ENCODE measurements at places on chromosomes 2 and 18.

DNA sequence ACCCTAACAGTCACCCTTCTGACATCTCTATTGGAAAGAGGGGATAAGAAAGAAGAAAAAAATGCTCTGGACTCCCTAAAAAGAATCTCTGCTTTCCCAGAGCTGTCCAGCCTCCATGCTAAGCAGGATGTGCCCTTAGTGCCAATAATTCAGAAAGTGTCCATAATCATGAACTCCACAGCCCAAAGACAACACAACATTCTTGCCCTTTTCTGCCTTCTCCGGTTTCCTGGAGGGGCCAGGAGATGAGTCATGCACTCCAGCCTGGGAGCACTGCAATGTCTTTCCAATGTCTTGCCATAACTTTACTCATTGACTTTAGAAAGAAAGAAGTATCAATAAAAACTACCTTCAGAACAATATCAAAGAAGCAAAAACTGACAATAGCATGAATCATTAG is 44.0 kb downstream of the KLF7 start:
- H3K27ac ChIP-seq, result peak overlapping the region; percentile 88
- peaks cover 34% of the 10 kb centered on the region for H3K4me1 ChIP-seq
- no peaks in the 10 kb centered on the region for H3K27me3 ChIP-seq
- DNase-seq, result peak; percentile 60

- no peak overlapping the region for H3K4me3 ChIP-seq
- no peaks in the 10 kb centered on the region for H3K36me3 ChIP-seq
- H3K27ac ChIP-seq, result no peak overlapping the region
Observed at GRCh38 chr2:217178341-217178740, 318.5 kb upstream of the TNP1 start.

DNA sequence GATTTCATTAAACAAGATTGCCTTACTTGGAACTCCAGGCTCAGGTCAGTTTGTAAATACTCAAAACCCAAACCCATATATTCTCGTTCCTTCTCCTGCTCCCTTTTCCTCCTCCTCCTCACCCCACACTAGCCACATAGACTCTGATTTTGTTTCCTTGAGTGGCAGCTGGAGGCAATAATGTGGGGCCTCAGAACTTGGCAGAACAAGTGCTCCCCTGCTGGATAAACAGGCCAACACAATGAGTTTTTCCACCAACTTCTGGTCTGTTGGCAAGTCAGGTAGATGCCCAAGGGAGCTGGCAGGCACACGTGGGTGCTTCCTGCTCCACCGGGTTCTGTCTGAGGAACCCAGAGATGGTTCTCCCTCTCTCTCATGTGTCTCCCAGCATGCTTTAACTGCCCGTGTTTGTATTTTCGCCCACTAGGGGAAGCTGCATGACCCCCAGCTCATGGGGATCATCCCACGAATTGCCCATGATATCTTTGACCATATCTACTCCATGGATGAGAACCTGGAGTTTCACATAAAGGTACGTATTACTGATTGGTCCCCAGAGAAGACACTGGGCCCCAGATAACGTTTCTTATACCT is 61.9 kb downstream of the KIF5C start:
- H3K4me1 ChIP-seq, result no peaks in the 10 kb centered on the region
- H3K27me3 ChIP-seq, result no peaks in the 10 kb centered on the region
- no peak overlapping the region for H3K4me3 ChIP-seq
- H3K27ac ChIP-seq, result no peak overlapping the region

- no peaks in the 10 kb centered on the region for H3K36me3 ChIP-seq
- no peaks in the 10 kb centered on the region for H3K27me3 ChIP-seq
- H3K4me1 ChIP-seq, result peaks cover 4% of the 10 kb centered on the region
- H3K4me3 ChIP-seq, result no peak overlapping the region
- DNase-seq, result no peak
Observed at GRCh38 chr2:126843081-126843480, 55.6 kb upstream of the TEX51 start.

DNA sequence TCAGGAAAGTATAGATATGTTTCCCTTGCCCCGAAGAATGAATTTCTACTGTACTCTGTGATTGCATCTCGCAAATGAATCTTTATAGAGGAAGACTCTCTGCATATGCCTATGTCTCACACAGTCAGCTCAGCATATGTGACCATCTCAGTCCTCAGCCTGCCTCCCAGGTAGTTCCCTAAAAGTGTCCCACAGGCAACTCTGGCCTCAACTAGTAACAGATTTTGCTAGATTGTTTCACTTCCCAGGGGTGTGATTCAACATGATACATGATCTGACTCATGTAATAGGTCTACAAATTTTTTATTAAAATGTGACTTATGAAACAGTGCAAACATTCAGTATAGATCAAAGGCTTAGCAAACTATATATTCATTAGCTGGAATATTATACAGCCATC is 296.6 kb upstream of the CRIM1 start:
- no peak overlapping the region for H3K27ac ChIP-seq
- no peaks in the 10 kb centered on the region for H3K4me1 ChIP-seq
- no peak overlapping the region for H3K4me3 ChIP-seq

DNA sequence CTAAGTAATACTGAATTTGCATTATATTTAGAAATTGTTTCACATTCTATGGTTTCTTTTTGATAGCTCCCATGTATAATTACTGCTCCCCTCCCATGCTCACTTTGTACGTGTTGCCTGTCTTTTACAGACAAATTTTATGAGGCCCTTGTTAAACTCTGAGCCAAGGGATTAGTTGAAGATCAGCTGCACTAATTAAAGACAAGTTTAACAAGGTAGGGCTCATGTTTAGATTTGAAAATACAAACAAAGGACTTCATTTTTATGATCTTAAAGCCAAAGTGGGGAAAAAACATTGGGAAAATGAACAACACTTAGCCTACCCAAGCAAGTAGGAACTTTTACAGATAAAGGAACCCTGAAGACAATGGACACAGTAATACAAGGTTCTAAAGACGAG is 46.2 kb downstream of the ARHGAP28 start:
- H3K4me1 ChIP-seq, result no peaks in the 10 kb centered on the region
- no peak for DNase-seq
- no peak overlapping the region for H3K4me3 ChIP-seq

DNA sequence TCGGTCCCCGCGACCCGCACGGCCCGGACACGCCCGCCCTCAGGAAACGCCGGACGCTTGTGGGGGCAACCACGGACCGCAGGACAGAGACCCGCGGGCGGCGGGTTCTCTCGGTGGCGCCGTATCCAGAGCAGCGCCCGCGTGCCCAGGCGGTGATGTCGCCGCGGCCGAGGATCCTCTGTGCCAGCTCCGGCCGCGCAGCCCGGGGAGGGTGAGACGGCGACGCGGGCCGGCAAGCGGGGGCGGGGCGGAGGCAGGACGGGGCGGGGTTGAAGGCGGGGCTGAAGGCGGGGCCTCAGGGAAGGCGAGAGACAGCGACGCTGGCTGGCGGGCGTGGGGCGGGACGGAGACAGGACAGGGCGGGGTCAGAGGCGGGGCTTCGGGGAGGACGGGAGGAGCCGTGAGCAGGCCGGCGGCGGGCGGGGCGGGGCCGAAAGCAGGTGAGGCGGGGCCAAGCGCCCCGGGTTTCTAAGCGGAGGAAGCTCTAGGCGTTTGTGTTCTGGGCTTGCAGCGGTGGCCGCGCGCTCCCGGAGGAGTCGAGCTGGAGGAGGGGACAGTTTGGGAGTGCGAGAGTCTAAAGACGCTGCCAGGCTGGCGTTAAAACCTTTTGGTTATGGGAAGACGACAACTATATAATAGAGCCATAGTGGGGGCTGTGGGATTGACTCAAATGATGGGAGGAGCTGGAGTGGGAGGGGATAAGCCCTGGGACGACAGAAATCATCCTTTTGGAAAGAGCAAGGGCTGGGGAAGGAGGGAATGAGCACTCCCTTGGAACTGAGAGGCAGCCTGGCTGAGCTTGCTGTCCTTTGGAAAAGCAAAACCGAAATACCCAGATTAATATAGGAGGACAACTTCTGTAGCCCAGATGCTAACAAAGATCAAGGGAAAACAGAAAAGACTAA is at the start of gene DSEL:
DSEL (minus strand) TSS at position 182 of the 905 bp plus-strand sequence. CDS start 2,112 bp downstream, outside the sequence.
- peak; percentile 96 for DNase-seq
- H3K4me3 ChIP-seq, result peak within 1 kb of the TSS; percentile 87
- H3K4me1 ChIP-seq, result no peaks in the 10 kb centered on the region

DNA sequence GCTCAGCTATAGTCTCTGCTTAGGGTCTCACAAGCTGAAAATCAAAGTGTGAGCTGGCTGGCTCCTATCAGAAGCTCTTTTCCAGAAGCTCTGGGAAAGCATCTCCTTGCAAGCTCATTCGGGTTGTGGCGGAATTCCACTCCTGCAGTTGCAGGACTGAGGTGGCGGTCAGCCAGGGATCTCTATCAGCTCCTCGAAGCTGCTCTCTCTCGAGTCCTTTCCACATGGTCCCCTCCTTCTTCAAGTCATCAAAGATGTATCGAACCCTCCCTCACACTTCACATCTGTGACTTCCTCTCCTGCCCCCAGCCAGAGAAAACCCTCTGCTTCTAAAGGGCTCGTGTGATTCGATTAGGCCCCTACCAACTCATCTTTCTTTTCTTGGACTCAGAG is 141.7 kb downstream of the ZFP36L2 start:
- H3K4me1 ChIP-seq, result peaks cover 3% of the 10 kb centered on the region
- H3K27ac ChIP-seq, result no peak overlapping the region
- peak; percentile 49 for DNase-seq
- H3K4me3 ChIP-seq, result no peak overlapping the region
- H3K36me3 ChIP-seq, result no peaks in the 10 kb centered on the region
- no peaks in the 10 kb centered on the region for H3K27me3 ChIP-seq
